ENCODE measurements at places on chromosomes 1 and 21. TPM values are rescaled to one million over a fixed set of nuclear protein-coding genes. Genes with fewer than 3 reads are reported as not detected.

DNA sequence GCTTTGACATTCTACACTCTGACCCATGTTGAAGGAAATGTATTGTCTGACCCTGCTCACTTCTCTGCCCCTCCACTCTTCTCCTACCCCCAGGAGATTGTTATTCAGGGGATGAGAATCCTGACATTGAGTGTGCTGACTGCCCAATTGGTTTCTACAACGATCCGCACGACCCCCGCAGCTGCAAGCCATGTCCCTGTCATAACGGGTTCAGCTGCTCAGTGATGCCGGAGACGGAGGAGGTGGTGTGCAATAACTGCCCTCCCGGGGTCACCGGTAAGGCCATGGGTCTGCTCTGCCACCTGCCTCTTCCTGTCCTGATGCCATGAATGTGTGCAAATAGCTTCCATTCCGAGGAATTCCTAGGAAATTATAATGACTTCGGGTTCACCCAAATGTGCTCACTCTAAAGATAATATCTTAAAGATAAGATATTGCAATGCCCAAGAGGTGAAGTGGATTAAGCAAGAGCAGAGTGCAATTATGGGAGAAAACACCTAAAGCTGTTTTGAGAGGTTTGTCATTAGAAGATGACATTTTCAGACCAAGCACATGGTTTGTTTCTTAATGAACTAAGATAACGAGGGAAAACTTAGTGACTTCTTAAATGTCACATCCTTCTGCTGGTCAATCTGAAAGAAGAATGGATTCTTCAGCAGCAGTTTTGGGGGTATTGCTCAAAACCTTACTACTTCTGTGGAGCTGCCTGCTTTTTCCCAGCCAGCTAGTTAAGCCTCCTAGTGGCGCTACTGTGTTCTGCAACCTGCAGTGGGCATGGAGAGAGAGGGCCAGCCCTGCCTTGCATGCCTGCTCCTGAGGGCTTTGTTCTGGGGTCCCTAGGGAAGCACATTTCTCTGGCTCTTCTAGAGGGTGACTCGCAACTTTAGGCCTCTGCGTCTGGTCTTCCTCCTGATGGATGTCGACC, 41.6 kb downstream of the LAMC2 start:
- peak; percentile 41 for DNase-seq

DNA sequence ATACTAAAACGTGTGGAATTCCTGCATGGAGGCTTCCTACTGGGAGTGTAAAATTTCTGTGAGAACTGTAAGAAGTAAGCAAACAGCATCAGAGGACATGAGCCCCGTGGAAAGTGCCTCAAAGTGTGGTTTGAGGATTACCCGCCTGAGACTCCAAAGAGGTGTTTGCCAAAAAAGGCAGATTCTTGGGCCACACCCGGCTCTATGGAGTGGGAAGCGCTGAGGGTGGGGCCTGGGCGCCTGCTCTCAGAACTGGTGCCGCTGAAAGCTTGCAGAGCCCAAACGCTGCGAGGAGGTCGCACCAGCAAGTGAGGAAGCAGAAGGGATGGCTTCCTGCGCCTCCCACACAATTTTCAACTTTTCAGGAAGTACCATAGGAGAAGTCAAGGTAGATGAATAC, 43.0 kb upstream of the PSEN2 start:
- no peak for DNase-seq

The PLA2G4A gene
- 4.4 TPM for total RNA-seq

The ADGRB2 gene
- 2.2 TPM for total RNA-seq

DNA sequence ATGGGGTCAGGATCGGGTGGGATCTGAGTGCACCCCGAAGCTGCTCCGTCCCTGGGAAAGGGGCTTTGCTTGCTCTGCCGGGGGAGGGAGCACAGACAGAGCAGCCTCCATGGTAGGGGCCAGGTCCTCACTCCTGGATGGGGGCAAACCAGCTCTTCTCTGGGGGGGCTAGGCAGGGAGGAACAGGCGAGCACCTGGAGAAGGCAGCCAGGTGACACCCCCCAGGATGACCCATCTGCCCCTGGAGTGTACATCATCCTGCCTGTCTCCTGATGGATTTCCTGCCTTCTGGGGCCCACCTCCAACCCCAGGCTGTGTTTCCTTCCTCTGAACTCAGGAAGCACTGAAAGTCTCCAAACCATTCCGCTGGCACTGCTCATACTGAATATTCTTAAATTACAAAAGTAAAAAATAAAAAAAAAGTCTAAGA, 248.0 kb downstream of the RHOU start:
- DNase-seq, result no peak

DNA sequence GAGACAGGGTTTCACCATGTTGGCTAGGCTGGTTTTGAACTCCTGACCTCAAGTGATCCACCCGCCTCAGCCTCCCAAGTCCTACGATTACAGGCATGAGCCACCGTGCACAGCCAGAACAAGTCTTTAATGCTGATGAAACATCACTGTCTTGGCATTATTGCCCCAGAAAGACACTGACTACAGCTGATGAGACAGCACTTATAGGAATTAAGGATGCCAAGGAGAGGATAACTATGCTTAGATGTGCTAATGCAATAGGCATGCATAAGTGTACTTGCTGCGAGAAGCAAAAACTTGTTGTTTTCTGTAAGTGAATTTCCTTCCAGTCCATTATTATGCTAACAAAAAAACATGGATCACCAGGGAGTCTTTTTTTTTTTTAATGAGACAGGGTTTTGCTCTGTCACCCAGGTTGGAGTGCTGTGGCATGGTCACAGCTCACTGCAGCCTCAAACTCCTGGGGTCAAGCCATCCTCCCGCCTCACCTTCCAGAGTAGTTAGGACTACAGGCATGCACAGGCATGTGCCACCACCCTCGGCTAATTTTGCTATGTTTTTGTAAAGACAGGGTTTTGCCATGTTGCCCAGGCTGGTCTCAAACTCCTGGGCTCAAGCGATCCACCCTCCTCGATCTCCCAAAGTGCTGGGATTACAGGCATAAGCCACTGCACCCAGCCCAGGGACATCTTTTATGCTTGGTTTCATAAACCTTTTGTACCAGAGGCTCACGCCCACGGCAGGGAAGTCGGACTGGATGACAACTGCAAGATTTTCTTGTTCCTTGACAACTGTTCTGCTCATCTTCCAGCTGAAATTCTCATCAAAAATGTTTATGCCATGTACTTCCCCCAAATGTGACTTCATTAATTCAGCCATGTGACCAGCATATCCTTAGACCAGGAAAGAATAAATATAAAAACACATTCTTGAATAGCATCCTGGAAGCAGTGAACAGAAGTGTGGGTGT, 23.1 kb downstream of the RHEX start:
- peak; percentile 43 for DNase-seq

The MROH7 gene
- total RNA-seq, result not detected

The BTBD8 gene
- total RNA-seq, result 3.6 TPM

The ICOSLG gene
- under 0.01 TPM for total RNA-seq

The FCRL4 gene
- total RNA-seq, result not detected

- DNase-seq, result peak; percentile 7
Observed at GRCh38 chr1:96559181-96559580, 162.4 kb upstream of the PTBP2 start.

DNA sequence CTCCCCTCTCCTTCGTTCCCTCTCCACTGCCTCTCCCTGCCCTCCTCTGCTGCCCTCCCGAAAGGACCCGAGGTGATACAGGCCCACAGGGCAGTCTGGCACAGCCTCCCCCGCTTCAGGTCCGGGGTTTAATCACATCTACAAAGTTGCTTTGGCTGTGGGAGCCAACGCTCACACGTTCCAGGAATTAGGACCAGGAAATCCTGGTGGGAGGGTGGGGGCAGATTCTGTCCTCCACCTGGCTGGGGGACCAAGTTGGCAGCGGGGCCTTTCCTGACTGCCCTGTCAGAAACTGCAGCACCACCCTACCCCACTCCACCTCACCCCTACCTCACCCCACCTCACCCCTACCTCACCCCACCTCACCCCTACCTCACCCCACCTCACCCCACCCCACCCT, 95.1 kb downstream of the WDR4 start:
- DNase-seq, result no peak

The ATP6V1G3 gene
- not detected for total RNA-seq

- DNase-seq, result peak; percentile 82
Observed at GRCh38 chr1:101174722-101175121, 62.1 kb upstream of the S1PR1 start.

The TENT5C gene
- 5.3 TPM for total RNA-seq

- DNase-seq, result no peak
Observed at GRCh38 chr21:15054606-15055239, 10.1 kb downstream of the NRIP1 start.

GRCh38 chr1:4161366-4162006, 261.4 kb upstream of the C1orf174 start:
- no peak for DNase-seq
